Effector memory CD4-positive, alpha-beta T cell (primary cell): ENCODE measurements at places on chromosomes 11 and 22.

DNA sequence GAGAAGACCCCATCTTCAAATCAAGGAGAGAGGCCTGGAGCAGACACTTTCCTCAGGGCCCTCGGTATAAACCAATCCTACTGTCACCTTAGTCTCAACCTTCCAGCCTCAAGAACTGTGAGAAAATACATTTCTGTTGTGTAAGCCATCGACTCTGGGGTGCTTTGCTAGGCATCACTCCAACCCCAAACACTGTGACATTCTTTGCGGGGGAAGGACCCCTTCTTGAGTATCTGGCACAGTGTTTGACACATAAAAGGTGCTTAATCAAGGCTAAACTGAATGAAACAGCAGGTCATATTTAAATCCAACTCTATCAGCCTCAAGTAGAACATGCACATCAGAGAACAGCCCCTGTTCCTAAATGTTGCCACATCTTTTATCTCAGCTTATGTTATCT, 558.1 kb downstream of the INSC start:
- no peak for DNase-seq

DNA sequence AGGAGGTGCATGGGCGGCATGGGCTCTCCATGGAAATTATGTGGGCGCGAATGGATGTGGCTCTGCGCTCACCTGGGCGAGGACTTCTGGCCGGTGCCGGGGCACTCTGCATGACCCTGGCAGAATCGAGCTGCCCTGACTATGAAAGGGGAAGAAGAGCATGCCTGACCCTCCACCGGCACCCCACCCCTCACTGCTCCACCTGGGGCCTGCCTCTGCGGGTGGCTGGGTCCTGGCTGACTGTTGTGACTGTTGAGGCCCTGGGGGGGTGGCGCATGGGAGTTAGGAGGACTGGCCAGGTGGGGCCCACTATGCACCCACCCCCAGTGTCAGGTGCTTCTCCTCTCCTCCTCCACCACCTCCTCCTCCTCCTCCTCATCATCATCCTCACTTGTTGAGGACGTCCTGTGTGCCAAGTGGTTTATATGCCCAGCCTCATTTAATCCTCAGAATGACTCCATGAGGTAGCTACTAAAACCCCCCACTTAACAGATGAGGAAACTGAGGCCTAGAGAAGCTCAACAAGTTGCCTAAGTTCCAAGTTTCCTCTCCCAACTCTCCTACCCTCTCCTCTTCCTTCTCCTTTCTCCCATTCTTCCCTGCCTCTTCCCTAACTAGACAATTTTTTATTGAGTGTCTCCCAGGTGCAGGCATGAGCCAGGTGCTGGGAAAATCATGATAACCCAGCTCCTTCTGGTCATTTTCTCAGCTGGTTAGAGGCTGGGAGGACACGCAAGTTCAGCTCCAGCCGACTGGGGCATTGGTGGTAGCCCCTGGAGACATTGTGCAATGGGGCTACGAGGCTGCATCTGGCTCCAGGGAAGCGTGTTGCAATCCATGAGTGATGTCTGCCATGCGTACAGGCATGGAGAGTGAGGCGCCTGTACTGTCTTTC, 2.3 kb downstream of the MYEOV start:
- DNase-seq = no peak

- DNase-seq = no peak
Measured at GRCh38 chr11:115698243-115698642, 194.0 kb upstream of the CADM1 start.

DNA sequence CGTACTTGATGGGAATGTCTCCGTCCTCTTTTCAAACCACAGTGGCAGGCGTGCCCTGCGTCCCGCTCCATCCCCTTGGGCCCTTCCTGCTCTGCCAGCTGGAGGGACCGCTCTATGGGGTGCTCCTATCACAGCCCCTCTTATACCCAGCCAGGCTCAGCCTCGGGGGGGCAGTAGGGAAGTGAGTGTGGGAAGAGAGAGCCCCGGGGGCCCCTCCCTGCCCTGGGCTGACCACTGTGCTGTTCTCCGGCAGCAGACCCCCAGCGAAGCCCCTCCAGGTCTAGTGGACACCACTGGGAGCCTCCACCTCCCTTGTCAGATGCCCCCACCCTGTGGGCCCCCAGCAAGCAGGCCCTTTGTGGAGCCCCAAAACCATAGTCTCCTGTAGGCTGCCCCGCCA, 572.5 kb downstream of the BRD1 start:
- no peak for DNase-seq

DNA sequence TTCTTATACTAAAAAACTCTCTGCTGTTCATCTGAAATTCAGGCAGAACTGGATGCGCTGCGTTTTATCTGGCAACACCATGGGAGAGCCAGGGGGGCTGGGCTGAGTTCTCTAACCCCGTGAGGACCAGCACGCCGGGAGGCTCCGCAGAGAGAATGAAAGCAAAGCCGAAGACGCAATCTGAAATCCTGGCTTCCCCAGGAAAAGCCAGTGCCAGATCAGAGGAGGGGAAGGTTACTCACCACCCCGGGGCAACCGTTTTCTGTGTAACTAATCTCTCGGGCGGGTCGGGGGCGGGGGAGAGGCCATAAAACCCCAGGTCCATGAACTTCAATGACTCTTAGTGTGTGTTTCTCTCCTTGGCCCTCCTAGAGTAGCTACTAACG, 99.4 kb downstream of the SHANK2 start:
- DNase-seq = no peak

GRCh38 chr11:8277691-8278090, 14.0 kb upstream of the LMO1 start:
- DNase-seq = no peak

DNA sequence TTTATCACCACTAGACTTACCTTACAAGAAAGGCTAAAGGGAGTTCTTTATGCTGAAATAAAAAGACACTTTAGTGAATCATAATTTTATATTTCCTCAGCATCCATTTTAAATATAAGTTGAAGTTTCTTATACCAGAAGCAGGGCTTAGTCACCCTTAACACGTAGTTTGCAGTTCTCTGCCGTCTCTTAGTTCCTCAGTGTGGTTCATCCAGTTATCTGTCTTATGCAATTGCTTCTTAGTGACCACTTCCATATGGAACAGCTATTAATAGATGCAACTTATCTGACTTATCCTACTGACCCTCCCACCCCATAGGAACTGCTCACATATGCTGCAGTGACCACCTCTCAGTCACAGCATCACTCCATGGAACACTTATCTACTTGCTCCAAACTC, 11.7 kb upstream of the SLC36A4 start:
- DNase-seq = no peak

DNA sequence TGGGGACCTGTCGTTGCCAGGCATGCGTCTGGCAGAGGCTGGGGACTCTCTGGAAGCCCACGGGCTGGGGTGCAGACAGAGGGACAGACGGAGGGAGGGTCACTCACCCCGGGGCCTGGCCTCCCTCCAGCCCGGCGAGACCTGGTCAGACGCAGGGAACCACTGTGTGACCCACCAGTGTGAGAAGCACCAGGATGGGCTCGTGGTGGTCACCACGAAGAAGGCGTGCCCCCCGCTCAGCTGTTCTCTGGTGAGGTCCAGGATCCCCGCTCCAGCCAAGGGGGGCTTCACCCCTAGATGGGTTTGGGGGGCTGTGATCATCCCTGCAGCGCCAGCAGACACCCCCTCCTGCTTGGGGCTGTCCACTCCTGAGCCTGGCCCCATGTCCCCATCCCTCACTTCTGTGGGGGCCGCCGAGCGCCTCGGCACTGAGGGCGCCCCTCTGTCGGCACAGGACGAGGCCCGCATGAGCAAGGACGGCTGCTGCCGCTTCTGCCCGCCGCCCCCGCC, 23.6 kb upstream of the MUC5B start:
- no peak for DNase-seq

DNA sequence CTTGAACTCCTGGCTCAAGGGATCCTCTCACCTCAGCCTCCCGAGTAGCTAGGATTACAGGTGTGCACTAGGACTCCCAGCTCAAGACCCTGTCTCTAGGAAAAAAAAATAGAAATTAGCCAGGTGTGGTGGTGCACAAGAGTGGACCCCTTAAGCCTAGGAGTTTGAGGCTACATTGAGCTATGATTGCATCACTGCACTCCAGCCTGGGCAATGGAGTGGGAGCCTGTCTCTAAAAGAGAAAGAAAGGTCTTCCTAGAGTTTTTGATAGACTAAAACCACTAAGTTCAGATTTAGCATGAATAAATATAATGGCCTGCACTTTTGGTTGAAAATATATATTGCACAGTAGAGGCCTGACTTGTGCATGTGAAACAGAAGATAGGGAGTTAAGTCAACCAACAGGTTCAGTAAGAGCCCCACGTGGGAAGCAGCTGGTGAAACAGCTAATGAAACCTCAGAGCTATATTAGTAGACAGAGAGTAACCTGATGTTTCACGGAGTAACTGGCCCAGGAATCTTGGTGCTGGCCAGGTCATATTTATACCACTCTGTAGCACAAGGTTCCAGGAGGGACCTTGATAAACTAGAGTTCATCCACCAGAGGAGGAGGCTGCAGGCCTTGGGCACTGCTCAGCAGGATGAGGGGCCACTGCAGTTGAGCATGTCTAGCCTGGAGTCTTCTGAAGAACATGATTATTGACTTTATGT, 4.6 kb upstream of the MICAL3 start:
- DNase-seq = no peak

GRCh38 chr11:73388265-73389133, 12.3 kb downstream of the RELT start:
- DNase-seq = no peak

DNA sequence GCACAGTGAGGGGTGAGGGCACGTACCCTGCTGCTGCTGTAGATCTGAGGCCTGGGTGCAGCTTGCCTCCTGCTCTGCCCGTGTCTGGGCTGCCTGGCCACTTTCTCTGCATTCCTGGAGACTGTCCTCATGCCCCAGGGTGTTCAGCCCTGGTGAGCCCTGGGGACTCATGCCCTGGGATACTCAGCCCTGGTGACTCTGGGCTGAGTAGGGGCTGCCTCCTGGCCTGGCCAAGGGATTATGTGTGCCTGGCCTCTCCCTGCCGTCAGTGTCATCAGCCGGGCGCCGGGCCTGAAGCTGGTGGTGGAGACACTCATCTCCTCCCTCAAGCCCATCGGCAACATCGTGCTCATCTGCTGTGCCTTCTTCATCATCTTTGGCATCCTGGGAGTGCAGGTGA, 94.7 kb downstream of the CACNA1I start:
- DNase-seq = no peak

- no peak for DNase-seq
Measured at GRCh38 chr22:22578702-22579424, 19.8 kb upstream of the PRAME start.

GRCh38 chr22:17753401-17753989, 20.8 kb downstream of the BID start:
- no peak for DNase-seq

- no peak for DNase-seq
Measured at GRCh38 chr22:45341498-45341897, 31.8 kb downstream of the FAM118A start.

DNA sequence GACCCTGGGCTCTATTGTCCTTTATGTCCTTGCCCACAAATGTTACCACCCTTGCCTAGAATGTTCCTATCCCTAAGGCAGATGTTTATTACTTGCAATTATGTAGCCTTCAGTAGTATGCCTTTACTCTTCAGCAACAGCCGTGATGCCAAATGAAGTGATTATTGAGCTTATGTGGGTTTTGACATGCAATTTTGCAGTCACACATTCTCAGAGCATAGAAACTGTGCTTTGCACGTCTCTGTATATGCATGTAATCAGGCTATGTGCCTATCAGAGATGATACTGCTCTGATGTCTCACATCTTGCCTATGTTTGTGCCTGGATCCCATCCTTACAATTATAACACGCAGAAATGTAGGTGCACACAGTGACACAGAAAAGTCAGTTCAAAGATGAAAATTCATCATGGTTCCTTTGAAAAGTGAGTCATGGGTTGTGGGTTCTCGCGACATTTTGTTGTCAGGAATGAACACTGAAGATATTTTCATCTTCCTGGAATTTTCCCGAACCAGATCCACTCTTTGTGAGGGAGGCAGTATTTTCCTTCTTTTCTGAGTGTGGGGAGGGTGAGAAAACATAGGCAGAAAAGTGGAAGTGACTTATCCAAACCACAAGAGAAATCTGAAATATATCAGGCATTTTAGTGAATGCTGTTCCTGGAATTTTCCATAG, 81.1 kb downstream of the BMAL1 start:
- DNase-seq = no peak

DNA sequence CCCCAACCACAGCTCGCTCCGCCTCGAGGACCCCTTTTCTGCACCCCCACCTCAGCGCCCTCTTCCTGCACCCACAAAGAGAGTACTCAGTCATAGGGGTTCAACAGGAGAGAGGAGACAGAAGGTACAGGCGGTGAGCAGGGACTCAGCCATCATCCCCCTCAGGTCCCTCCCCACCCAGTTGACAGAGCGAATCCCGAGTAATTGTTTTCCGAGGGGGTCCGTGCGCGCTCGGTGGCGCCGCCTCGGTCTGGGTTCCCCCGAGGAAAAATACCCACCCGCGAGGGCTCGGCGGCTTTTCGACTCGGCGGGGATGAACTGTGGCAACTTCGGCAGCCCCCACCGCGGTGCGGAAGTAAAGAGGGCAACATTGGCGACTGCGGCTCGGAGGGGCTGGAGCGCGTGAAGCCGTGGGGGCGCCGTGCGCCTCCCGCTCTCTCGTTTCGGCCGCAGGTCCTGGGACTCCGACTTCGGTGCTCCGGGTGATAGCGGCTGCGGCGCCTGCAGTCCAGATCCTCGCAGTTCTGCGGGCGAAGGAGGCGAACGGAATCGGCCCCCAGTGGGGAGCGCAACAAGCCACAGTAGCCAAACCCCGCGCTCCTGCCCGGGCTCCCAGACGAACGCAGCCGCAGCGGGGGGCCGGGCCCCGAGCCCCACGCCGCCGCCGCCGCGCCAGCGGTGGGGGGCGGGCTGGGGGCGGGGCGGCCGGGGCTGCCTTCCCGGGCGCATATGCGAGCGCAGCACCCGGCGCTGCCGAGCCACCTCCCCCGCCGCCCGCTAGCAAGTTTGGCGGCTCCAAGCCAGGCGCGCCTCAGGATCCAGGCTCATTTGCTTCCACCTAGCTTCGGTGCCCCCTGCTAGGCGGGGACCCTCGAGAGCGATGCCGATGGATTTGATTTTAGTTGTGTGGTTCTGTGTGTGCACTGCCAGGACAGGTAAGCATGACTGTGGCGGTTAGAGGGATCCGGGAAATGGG, at the start of gene NELL1:
TSS of gene NELL1 (plus strand) at position 743 of the 976 bp plus-strand sequence.
- no peak for DNase-seq

- DNase-seq = no peak
Measured at GRCh38 chr11:45106440-45106839, 40.0 kb upstream of the PRDM11 start.
